Mesenchymal stem cell (in vitro differentiated cells and primary cell): ENCODE measurements at places on chromosomes 2 and 18.
A peak's percentile ranks its signal among the peaks of the same experiment; 100 is the strongest.

DNA sequence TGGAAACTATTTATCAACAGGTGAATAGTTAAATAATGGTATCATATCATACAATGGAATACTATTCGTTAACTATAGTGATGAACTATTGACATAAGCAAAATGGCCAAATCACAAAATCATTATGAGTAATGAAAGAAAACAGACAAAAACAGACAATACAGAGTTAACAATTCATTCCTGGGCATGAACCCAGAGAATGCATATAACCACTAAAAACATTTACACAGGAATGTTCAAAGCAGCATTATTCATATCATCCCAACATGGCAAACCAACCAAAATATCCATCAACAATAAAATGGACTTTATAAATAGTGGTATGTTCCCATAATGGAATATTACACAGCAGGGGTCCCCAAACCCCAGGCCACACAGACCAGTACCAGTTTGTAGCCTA lies 131.2 kb upstream of the CYP1B1 start:
- DNase-seq: no peak

DNA sequence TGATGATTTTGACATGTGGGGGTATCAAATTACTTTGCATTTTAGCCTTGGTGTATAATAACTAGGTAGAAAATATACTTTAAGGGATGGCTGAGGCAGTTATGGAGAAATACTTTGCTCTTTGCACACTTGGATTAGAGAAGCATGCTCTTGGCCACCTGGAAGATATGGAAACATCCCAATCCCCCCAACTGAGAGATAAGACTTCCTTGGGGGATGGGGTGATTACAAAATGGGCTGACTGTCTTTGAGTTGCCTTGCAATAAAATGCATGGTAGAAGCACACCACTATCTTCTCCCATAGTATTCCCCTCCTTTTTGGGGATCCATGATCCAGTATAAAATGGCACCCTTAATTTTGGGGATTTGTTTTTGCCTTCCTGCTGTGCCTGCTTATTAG lies 15.1 kb upstream of the FAM98A start:
- no peak for DNase-seq

DNA sequence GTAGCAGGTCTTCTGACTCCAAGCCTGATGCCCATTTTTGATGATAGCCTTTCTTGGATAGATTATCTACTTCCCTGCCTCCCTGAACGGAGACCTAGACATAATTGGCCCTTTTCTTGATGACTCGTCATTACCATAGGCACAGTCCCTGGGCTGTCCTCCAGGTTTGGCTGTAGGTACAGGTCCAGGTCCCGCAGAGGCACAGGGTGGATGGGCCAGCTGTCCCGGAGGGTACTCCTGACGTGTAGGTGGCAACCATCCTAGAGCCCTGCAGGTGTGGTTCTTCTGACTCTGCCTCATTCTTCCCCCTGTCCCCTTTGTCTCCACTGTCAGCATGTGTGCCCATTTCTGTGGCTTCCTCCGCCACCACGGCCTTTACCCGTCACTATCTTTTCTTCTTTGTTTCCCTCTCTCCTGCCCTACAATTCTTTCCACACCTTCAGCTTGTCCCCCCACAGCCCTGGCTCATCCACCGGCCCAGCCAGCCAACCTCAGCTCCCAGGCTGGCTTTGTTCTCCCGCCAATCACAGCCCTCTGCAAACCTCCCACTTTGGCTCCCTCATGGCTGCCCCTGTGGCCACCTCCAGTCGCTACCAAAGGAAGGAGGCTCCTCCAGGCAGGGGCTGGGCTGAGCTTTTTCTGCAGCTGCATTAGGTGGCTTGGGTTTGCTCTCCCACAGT lies 102.8 kb downstream of the SMAD7 start:
- no peak for DNase-seq

GRCh38 chr2:68244456-68244855 lies 7.9 kb downstream of the PPP3R1 start:
- DNase-seq: no peak

DNA sequence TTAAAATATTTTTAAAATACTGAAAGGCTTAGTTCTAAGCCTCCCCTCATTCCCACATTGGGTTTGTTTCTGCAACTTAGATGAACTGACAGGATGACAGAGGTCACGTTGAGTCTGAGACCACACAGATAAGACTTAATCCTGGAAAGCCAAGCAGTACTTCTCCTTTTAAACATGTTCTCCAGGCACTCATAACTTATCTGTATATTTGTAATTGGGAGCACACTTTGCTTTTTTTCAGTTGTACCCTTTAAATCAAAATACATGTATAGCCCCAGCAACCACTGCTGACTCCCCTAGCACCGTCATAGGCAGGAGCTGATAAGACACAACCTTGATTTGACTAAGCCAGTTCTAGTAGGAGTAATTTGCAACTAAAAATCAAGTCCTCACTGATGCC lies 394.8 kb downstream of the PID1 start:
- no peak for DNase-seq

DNA sequence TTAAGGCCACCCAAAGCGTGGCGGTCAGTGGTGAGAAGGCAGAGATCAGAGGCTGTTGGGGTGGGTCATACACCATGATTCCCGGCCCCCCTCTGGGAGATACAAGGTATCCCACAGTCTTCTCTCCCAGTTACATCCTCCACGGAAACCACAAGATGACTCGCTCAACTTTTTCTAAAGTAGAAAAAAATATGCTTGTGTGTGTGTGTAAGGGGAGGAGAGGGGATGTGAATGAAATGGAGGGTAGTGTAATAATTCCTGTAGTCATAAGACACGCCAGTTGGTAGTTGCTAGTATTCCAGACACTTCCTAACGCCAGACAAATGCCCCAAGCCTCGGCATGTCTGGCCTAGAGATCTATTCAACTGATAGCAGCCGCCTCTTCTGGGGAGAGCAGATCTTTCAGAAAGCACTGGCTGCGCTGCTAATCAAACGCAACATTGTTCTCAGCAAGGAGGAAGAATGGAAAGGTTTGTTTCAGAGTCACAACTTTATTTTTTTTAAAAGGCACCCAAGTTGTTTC lies 143.5 kb downstream of the TGIF1 start:
- DNase-seq: peak; percentile 98

DNA sequence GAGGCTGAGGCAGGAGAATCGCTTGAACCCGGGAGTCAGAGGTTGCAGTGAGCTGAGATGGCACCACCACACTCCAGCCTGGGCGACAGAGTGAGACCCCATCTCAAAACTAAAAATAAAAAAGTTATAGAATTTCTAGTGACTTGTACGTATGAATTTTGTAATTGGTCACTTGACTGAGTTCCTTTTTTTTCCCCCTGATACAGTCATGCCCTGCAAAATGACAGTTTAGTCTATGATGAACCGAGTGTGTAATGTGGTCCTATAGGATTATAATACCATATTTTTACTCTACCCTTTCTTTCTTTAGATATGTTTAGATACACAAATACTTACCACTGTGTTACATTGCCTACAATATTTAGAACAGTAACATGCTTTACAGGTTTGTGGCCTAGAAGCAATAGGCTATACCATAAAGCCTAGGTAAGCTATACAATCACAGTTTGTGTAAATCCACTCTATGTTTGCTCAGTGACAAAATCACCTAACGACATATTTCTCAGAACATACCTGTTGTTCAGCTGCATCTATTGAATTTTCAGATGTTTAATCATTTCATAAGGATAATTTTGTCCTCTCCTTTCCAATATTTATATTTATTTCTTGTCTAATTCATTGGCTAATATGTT lies 25.4 kb downstream of the SOCS6 start:
- no peak for DNase-seq

GRCh38 chr2:11710632-11711353 lies 35.6 kb upstream of the LPIN1 start:
- DNase-seq: no peak

- no peak for DNase-seq
These were observed 294.8 kb upstream of the NRP2 start for GRCh38 chr2:205387350-205388055.
